ENCODE measurements at places on chromosomes 13 and 19. TPM values are rescaled to one million over a fixed set of nuclear protein-coding genes. Genes with fewer than 3 reads are reported as not detected.

CEACAM21 gene
- 2.4 TPM for total RNA-seq

CEACAM16 gene
- total RNA-seq: 0.14 TPM

DNA sequence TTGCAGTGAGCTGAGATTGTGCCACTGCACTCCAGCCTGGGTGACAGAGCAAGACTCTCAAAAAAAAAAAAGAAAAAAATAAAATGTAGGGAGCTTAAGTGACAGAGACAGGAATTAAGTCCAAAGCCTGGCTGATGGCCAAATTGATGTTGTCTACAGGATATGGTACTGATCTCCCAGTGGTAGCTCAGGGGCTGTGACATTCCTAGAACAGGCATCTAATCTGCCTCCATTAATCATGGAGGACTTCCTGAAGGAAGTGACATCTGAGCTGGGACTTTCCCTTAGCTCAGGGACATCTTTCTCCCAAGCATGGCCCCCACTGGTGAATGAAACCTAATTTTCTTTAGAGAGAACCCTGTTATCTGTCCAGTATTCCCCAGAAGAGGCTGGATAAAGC, 11.4 kb upstream of the EDDM13 start:
- H3K36me3 ChIP-seq: no peaks in the 10 kb centered on the region
- H3K27me3 ChIP-seq: no peaks in the 10 kb centered on the region
- H3K4me1 ChIP-seq: no peaks in the 10 kb centered on the region
- H3K27ac ChIP-seq: no peak overlapping the region
- no peak overlapping the region for H3K4me3 ChIP-seq

DNA sequence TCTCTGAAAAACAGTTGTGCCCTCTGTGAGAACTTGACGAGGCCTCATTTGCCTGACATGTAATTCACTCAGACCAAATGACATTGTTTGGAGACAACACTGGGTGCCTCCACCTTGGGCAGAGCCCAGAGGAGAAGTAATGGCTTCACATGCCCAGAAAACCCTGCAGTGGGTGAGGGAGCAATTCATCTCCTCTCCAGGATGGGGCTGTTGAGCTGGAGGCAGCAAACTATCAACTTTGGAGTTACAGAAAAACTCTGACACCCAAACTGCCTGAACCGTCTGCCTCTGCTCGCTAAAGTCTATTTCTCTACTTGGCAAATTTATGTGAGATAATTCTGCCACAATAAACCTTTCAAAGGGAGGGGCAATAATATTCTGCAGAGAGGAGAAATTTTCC, 146.9 kb downstream of the DCLK1 start:
- no peak overlapping the region for H3K4me3 ChIP-seq
- H3K27me3 ChIP-seq: no peaks in the 10 kb centered on the region
- no peak for DNase-seq
- H3K36me3 ChIP-seq: no peaks in the 10 kb centered on the region
- H3K4me1 ChIP-seq: peaks cover 13% of the 10 kb centered on the region

SCAMP4 gene
- total RNA-seq: 72.2 TPM

GRCh38 chr19:1828279-1829238, 16.5 kb upstream of the ATP8B3 start:
- H3K27ac ChIP-seq: no peak overlapping the region
- no peak for DNase-seq
- no peak overlapping the region for H3K4me3 ChIP-seq
- H3K4me1 ChIP-seq: peaks cover 2% of the 10 kb centered on the region
- H3K36me3 ChIP-seq: no peaks in the 10 kb centered on the region

DNA sequence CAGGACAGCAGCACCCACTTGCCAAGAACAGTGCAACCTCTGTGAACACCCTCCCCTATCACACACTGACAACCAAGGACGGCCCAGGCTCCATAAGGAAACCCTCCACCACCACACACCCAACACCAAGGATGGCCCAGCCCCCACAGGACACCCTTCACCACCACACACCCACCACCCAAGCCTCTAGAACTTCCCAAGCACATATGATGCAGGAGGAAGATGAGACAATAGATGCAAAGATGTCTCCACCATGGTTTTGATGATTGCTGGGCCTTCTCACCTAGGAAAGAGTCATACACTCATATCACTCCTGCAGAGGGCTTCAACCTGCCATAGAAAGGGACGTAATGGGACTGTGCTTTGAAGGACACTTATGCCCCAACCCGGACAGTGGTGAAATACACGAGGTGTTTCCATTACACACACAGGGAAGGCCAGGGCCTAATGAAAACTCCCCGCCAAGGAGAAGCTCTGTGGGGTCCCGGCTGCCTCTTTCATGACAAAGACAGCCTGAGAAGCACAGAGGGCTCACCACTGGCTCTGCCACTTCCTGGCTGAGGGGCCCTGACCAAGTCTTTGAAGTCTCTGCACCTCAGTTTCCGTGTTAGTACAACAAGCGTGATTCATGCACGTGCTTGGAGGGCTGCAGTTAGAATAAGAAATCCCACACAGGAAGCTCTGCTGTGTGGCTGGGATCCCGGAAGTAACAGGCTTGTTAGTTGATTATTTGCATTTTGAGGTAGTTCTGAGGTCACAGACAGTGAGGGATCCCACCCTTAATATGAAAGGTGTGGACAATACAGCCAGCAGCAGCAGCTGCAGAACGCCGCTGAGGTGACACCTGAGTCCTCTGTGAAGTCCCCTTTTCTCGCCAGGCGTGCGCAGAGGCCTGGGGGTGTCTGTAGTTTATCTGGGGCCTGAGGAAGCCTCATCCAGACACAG, 61.9 kb upstream of the ATP12A start:
- H3K27me3 ChIP-seq: no peaks in the 10 kb centered on the region
- H3K27ac ChIP-seq: no peak overlapping the region
- DNase-seq: no peak
- no peaks in the 10 kb centered on the region for H3K36me3 ChIP-seq

- DNase-seq: peak; percentile 53
- H3K4me1 ChIP-seq: no peaks in the 10 kb centered on the region
- H3K27ac ChIP-seq: no peak overlapping the region
- no peaks in the 10 kb centered on the region for H3K36me3 ChIP-seq
Measured at GRCh38 chr13:37369616-37370015, 229.0 kb downstream of the POSTN start.

- no peaks in the 10 kb centered on the region for H3K27me3 ChIP-seq
- peak overlapping the region; percentile 78 for H3K27ac ChIP-seq
- no peak overlapping the region for H3K4me3 ChIP-seq
- peak; percentile 62 for DNase-seq
- peaks cover 17% of the 10 kb centered on the region for H3K4me1 ChIP-seq
- peaks cover 7% of the 10 kb centered on the region for H3K36me3 ChIP-seq
Measured at GRCh38 chr13:95784900-95785290, 108.0 kb downstream of the DNAJC3 start.

DNA sequence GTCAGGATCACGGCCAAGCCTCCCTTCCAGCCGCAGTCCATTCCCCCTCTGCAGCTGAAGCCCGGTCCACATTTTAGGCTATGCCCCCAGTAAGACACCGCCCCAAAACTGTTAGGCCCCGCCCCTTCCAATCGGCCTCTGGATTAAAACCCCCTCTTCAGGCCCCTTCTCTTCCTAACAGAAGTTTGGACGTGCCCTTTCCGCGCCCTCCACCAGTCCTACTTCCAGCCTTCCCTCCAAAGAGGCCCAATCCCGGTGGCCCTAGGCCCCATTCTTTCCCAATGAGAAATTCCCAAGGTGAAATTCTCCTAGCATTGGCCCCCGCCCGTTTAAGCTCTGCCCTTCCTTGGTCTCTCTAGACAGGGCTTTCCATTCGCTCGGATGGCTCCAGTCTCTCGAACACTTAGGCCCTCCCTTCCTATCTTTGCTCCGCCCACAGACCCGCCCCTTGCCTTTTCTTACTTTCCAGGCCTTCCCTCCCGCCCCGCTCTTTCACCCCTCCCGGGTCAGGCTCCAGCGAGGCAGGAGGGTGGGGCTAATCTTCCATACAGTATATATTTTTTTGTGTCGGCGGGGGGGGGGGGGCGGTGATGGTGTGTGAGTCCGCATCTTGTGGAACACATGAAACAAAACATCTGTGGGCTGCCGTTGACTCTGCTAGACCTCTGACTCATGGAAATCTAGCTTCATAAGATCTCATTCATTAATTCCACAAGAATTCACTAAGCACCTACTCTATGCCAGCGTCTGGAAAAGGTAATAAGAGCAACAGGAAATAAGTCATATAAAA, 13.6 kb downstream of the LTBP4 start:
- peak; percentile 98 for DNase-seq
- peak overlapping the region; percentile 90 for H3K27ac ChIP-seq
- peaks cover 12% of the 10 kb centered on the region for H3K36me3 ChIP-seq
- H3K27me3 ChIP-seq: no peaks in the 10 kb centered on the region
- peak overlapping the region; percentile 66 for H3K4me3 ChIP-seq

BORA gene
- total RNA-seq: 4.8 TPM

- no peak overlapping the region for H3K4me3 ChIP-seq
- DNase-seq: no peak
- H3K36me3 ChIP-seq: peaks cover 36% of the 10 kb centered on the region
- no peak overlapping the region for H3K27ac ChIP-seq
- no peaks in the 10 kb centered on the region for H3K27me3 ChIP-seq
- H3K4me1 ChIP-seq: peaks cover 5% of the 10 kb centered on the region
Measured at GRCh38 chr19:10784257-10784656, 51.8 kb downstream of the TMED1 start.

C19orf38 gene
- 0.23 TPM for total RNA-seq

DNA sequence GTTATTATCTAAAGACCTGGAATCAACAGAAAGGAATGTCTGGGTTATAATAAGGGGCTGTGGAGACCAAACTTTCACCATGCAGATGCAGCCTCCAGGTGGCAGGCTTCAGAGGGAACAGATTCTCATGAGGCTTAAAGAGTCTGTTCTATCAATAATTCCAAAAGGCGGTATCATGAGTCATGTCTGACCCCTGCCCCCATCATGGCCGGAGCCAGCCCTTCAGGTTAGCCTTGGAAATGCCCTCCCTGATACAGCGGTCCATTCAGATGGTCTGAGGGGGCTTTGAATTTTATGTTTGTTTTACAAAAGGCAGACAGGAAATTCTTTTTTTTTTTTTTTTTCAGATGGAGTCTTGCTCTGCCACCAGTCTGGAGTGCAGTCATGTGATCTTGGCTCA, 21.7 kb upstream of the LAMP1 start:
- H3K4me3 ChIP-seq: no peak overlapping the region
- DNase-seq: peak; percentile 47
- H3K27ac ChIP-seq: no peak overlapping the region

ACOD1 gene
- total RNA-seq: not detected

GRCh38 chr13:44669534-44669933, 93.4 kb upstream of the TSC22D1 start:
- H3K4me3 ChIP-seq: no peak overlapping the region
- H3K27me3 ChIP-seq: no peaks in the 10 kb centered on the region
- H3K27ac ChIP-seq: no peak overlapping the region
- H3K4me1 ChIP-seq: peaks cover 27% of the 10 kb centered on the region

ZNF429 gene
- 11.0 TPM for total RNA-seq

DNA sequence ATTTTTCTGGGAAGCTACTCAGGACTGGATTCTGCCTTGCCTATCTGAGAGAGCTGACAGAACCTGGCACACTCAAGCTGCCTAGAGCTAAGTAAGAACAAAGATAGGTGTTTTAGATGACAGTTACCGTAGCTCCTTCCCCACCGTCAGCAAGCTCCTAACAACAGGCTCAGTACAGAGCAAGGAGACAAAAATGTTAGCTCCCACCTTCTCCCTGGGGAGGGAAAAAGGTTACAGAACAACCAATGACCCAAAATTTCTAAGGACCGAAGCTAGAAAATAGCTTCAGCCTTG, 1058.2 kb upstream of the PCDH20 start:
- no peak overlapping the region for H3K4me3 ChIP-seq
- H3K4me1 ChIP-seq: no peaks in the 10 kb centered on the region
- H3K27ac ChIP-seq: no peak overlapping the region
- DNase-seq: no peak
- H3K36me3 ChIP-seq: no peaks in the 10 kb centered on the region
- H3K27me3 ChIP-seq: no peaks in the 10 kb centered on the region

DNA sequence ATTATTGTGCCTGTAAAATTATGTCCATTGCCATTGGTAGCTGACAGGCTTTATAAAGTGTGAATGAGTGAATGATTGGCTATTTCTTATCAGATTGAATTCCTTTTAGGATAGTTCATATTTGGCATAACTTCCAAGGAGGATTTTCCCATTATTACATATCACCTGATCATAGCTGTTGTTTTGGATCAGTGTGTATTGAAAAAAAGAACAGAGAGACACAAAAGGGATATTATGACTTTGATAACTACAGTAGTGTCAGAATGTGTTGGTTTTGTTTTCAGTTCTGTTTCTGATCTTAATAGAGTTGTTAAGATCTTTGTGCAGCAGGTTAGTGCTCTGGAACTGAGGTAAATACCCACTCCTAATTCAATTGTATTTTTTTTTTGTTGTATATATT, 103.8 kb downstream of the LRCH1 start:
- H3K27ac ChIP-seq: no peak overlapping the region
- peaks cover 7% of the 10 kb centered on the region for H3K4me1 ChIP-seq
- no peaks in the 10 kb centered on the region for H3K36me3 ChIP-seq
- H3K4me3 ChIP-seq: no peak overlapping the region

CALR3 gene
- not detected for total RNA-seq

DNA sequence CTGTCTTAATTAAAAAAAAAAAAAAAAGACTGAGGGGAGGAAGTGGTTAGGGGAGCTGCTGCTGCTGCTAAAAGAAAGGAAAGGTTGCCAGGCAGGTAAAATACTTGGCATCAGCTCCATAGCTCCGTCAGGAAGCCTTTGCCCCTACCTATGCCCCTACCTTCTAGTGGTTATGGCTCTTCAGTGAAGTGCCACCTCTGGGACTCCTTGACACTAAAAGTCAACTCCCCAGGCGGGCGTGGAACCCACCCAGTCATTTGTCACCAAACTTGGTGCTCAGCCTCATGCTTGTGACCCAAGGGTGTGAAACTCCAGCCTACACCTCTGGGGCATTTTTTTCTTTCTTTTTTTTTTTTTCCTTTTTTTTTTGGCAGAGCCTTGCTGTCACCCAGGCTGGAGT, 4.9 kb upstream of the NECTIN2 start:
- no peak overlapping the region for H3K4me3 ChIP-seq
- H3K36me3 ChIP-seq: no peaks in the 10 kb centered on the region
- no peak for DNase-seq
- no peak overlapping the region for H3K27ac ChIP-seq

- no peak overlapping the region for H3K4me3 ChIP-seq
- DNase-seq: no peak
- H3K27ac ChIP-seq: peak overlapping the region; percentile 85
- H3K27me3 ChIP-seq: no peaks in the 10 kb centered on the region
- no peaks in the 10 kb centered on the region for H3K36me3 ChIP-seq
Measured at GRCh38 chr19:38045554-38046253, 138.7 kb downstream of the SIPA1L3 start.

ZNF730 gene
- total RNA-seq: 2.8 TPM

ZNF418 gene
- total RNA-seq: 10.4 TPM

SNRPA gene
- total RNA-seq: 60.0 TPM

GRCh38 chr13:69910800-69911199, 196.8 kb upstream of the ATXN8OS start:
- H3K36me3 ChIP-seq: no peaks in the 10 kb centered on the region
- no peak overlapping the region for H3K27ac ChIP-seq
- no peaks in the 10 kb centered on the region for H3K27me3 ChIP-seq
- H3K4me3 ChIP-seq: no peak overlapping the region
- DNase-seq: no peak

GRCh38 chr19:33350538-33351309, 22.8 kb upstream of the CEBPG start:
- H3K27me3 ChIP-seq: peaks cover 4% of the 10 kb centered on the region
- no peaks in the 10 kb centered on the region for H3K4me1 ChIP-seq
- H3K27ac ChIP-seq: no peak overlapping the region
- DNase-seq: peak; percentile 78
